ENCODE measurements at places on chromosomes 12 and 14.

DNA sequence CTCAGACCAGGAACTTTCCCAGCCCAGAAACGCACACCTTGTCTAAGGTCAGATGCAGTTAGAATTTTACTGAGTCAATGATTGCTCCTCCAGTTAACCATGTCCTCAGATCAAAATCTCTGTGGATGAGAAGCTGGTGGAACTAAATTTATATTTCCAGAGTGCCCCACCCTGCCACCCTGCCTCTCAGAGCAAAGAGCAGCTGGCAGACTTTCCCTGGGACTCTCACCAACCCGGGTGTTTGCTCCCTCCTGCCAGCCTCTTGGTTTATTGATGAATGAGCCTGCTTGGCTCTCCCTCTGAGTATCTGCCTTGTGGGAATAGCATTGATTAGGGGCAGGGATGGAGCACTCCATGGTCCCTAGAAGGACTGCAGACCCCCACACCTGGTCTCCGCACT lies 5.9 kb upstream of the KRT1 start:
- DNase-seq = peak; percentile 21

GRCh38 chr14:91113829-91114078 lies at the start of gene DGLUCY:
DGLUCY (plus strand) TSS chr14:91114073; CDS start chr14:91160295, 46,222 bp downstream.
- peak; percentile 91 for DNase-seq

GRCh38 chr14:22168092-22168955 lies 420.7 kb downstream of the DAD1 start:
- no peak for DNase-seq

- no peak for DNase-seq
Measured at GRCh38 chr14:22541721-22542120, 47.3 kb downstream of the DAD1 start.

GRCh38 chr12:112122823-112123690 lies 2.3 kb upstream of the TRAFD1 start:
- no peak for DNase-seq

- DNase-seq = no peak
Measured at GRCh38 chr12:2479851-2480535, 314.8 kb upstream of the FKBP4 start.

GRCh38 chr12:119241580-119242169 lies 62.9 kb downstream of the HSPB8 start:
- no peak for DNase-seq

- no peak for DNase-seq
Measured at GRCh38 chr12:98587084-98587483, 6.4 kb upstream of the SLC25A3 start.
